ENCODE measurements at places on chromosomes 2 and 18.

- peak; percentile 82 for DNase-seq
Observed at GRCh38 chr2:43086451-43087221, 139.8 kb downstream of the ZFP36L2 start.

DNA sequence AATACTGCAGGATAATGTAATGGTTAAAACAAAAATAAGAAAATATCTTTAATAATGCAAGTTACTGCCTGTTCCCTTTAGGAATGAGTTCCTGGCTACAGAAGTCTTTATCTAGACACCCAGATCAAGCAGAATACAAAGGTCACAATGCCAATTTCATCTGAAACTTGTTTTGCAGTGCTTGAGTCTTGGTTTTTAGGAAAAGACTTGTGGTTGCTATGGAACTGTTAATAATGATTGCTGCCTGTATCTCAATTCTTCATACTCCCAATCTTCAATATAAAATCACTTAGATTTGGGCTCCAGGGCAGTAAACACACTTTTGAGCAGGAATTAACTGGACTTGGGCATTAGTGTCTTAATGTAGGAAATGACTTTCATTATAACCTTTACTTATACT, 14.2 kb downstream of the CAVIN2 start:
- no peak for DNase-seq

DNA sequence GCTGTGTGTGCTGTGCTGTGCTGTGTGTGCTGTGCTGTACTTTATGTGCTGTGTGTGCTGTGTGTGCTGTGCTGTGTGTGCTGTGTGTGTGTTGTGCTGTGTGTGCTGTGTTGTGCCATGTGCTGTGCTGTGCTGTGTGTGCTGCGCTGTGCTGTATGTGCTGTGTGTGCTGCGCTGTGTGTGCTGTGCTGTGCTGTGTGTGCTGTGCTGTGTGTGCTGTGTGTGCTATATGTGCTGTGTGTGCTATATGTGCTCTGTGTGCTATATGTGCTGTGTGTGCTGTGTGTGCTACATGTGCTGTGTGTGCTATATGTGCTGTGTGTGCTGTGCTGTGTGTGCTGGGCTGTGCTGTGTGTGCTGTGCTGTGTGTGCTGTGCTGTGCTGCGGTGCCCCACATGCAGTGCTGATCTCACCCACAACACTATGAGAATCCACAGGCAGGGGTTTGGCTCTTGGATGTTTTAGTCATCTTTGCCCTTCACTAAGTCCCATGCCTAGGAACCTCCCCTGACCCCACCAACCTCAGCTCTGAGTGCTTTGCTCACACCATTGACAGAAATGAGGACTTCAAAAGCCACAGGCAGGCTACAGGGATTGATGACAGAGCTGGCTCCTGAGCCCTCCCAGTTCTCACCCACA, 30.5 kb upstream of the MAL start:
- no peak for DNase-seq

DNA sequence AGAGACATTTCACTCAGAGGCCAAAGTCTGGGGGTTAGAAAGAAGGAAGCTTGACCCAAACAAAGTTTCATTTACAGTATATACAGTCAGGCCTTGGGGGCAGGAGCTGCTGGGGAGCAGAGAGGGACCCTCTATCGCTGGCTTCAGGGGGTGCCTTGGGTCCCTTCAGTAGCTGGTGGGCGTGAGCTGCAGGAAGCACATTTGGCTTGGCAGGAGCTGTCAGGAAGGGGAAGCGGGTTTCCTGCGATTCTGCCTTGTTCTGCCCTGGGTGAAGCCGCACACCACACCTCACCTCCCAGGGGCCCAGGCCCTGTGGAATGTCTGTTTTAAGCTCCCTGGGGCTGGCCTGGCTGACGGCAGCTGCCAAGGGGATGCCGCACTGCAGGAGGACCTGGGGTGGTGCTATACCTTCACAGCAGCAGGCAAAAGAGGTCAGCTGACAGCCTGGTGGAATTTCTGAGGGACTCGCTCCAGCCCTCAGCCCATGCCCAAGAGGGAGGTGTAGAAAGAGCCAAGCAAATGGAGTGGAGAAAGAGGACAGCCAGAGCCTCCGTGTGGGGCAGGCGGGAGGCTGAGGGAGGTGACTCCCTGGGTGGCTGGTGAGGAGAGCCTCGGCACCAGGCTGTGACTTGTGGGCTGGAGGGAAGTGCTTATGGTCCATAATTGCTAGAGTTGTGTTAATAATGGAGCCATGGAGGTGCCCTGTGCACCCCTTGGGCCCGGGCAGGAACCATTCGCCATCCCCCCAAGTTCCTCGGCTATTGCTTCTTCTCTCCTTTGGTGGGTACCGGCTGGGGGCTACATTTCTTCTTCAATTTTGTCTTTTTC, 43.9 kb downstream of the PSD4 start:
- DNase-seq, result no peak

DNA sequence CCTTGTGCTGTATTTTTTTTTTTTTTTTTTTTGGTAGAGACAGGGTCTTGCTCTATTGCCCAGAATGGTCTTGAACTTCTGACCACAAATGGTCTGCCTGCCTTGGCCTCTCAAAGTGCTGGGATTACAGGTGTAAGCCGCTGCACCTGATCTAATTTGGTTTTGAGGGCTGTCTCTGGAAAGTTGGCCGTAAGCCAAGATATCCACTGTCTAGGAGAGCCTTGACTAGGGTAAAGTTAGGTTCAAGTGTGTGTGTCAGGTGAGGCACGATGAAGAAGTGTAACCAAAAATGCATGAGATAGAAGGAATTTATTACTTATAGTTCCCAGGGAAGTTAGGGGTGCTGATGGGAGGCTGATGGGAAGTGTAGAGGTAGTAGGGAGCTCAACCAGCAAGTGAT, 46.7 kb downstream of the INO80C start:
- DNase-seq, result no peak

GRCh38 chr2:130393318-130393910, 37.6 kb downstream of the PTPN18 start:
- no peak for DNase-seq

DNA sequence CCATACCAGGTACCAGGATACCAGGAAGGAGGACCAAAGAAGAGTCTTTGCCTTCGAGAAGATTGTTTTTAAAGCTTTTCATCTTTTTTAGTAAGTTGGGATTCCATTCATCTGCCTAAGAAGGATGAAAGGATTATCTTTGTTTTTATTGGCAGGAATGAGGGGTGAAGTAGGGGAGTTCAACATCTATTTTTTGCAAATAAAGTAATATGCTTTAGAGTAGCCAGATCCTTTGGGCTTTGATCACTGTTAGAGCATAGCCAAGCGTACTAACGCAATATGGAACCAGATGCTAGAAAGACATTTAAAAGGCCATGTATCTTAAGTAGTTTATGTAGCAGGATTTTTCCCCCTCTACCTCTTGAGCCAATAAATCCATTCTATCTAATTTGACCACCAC, 133.0 kb downstream of the PRPF40A start:
- no peak for DNase-seq

- no peak for DNase-seq
Observed at GRCh38 chr2:2847209-2847676, 516.2 kb upstream of the MYT1L start.

GRCh38 chr2:231134910-231135655, 10.2 kb upstream of the HTR2B start:
- DNase-seq, result no peak

DNA sequence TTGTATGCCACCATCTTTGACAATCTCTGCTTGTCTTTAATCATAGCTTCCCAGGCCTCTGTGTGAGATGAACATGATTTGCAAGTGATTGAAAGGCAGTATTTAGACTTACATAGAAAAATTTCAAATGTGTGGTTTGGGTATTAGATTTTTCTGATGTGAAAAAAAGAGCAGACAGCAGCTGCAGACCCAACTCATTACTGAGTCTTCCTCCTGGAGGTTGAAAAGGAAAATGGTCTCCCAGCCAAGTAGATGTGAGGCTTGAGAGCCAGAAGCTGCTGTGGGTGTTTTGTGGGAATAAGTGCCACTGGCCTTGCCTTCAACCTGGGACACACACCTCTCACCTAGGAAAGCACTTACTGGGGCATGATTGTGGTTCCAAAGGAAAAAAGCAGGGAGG, 92.5 kb downstream of the KCTD18 start:
- no peak for DNase-seq

GRCh38 chr2:226080334-226080733, 680.8 kb downstream of the NYAP2 start:
- no peak for DNase-seq

GRCh38 chr2:135130751-135131150, 78.7 kb downstream of the RAB3GAP1 start:
- no peak for DNase-seq

DNA sequence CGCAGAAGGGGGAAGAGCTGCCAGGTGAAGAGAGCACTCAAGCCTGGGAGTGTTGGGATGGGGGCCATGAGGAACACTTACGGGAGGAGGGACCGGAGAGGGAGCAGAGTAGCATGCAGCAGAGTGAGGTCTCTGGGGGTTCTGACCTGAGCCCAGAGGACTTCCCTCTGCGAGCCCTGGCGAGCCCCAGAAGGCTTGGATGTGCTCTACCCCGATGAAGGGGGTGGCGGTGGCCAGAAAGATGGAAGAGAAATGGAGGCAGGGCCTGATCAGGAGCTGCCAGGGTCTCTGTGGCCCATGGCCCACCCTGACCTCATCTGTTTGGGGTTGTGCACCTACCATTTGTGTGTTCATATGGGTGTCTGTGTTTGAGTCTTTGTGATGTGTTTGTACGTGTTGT, 42.0 kb downstream of the CROCC2 start:
- no peak for DNase-seq

GRCh38 chr2:82825410-82826090, 1633.5 kb downstream of the SUCLG1 start:
- DNase-seq, result no peak

- no peak for DNase-seq
Observed at GRCh38 chr2:86048888-86049287, 56.8 kb downstream of the POLR1A start.

- no peak for DNase-seq
Observed at GRCh38 chr18:60277855-60278480, 94.6 kb downstream of the MC4R start.

DNA sequence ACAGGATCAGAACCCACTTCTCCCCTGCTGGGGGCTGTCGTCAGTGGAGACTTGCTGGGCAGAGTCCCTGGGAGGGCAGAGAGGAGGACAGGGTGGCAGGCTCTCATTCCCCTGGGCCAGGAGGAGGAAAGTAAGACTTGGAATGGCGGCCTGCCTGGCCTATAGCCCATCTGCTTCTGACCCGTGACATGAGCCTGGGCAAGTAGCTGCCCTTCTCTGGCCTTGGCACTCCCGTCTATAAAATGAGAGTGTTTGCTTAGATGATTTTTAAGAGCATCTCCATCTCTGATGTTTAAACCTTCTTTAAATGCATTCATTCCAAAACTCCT, 173.0 kb downstream of the DDX1 start:
- no peak for DNase-seq

- no peak for DNase-seq
Observed at GRCh38 chr2:14479486-14479885, 153.0 kb upstream of the LRATD1 start.

- no peak for DNase-seq
Observed at GRCh38 chr18:70288171-70288850, 534 bp upstream of the SOCS6 start.

DNA sequence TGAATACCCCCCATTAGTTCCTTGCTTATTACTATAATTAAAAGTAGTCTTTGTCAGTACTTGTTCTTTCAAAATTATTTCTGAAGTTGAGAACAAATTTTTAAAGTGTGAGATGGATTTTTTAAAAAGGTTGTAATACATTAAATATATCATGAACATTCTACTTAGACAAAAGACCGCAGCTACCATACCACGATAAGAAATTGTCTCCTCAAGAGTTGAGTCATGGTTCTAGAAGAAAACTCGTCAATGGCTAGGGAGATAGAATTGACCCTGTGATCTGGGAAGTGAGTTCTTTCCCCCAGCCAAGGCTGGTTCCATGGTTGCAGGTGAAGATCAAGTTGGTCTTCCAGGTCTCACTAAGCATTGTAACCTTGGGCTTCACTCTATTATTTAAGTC, 67.8 kb upstream of the ACYP2 start:
- DNase-seq, result no peak

- DNase-seq, result no peak
Observed at GRCh38 chr2:168772704-168773103, 29.7 kb upstream of the NOSTRIN start.

- DNase-seq, result no peak
Observed at GRCh38 chr18:12060182-12060870, 33.3 kb upstream of the ANKRD62 start.

- DNase-seq, result no peak
Observed at GRCh38 chr2:88452565-88452905, at the start of gene FOXI3. TSS of gene FOXI3 (minus strand) at chr2:88452693. CDS start at chr2:88452535, 158 bp downstream.

GRCh38 chr2:89763254-89763580, 1071.7 kb downstream of the RPIA start:
- no peak for DNase-seq

DNA sequence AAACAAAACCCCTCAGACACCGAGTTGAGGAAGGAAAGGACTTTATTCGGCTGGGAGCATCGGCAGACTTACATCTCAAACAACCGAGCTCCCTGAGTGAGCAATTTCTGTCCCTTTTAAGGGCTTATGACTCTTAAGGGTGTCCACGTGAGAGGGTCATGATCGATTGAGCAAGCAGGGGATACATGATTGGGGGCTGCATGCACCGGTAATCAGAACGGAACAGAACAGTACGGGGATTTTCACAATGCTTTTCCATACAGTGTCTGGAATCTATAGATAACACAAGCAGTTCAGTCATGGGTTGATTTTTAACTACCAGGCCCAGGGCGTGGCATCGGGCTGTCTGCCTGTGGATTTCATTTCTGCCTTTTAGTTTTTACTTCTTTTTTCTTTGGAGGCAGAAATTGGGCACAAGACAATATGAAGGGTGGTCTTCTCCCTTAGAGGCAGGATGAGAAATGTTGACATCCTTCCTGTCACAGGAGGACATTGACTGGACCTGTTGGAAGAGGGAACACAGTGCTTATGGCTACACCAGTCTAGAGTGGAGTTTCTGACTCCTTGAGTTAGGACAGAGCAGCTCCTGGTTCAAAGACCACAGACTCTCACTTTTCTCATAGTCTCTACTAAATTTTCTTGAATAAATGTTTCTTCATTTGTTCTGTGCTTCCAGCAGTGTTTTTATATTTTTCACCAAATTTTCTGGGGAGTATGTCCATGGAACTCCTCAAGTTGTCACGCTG, 35.8 kb downstream of the SPOPL start:
- no peak for DNase-seq

- no peak for DNase-seq
Observed at GRCh38 chr2:175154661-175155082, 13.3 kb downstream of the ATF2 start.

DNA sequence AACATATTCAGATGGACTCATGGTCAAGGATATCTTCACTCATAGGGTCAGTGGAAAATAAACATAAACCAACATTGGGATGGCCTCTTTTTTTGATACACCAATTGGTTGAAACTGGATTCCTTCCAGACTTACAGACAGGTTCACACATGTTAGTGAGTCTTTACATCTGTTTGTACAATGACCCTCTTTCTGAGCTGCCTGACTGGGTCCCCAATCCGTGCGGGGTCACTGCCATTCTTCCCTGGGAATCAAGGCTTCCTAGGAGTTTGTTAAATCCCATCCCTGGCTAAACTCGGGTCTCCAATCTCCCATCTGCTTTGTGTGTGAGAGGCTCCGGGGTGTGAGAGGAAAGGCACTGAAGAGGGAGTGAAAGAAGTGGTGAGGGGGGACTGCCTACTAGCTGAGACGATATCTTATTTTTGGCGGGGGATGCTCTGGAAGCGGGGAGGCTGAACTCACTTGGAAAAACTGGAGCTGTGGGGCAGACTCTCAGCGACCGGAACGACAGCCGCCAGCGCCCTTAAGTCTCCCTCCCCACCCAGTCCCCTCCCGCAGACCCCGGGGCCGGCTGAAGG, 487 bp downstream of the STARD6 start:
- peak; percentile 0 for DNase-seq

- no peak for DNase-seq
Observed at GRCh38 chr2:195343540-195343939, 313.5 kb upstream of the SLC39A10 start.

Data from renal pelvis (tissue), 12 donors.